ENCODE measurements at places on chromosomes 6 and 20. TPM values are rescaled to one million over a fixed set of nuclear protein-coding genes. Genes with fewer than 3 reads are reported as not detected.
A peak's percentile ranks its signal among the peaks of the same experiment; 100 is the strongest.

Gene HCK
- not detected for total RNA-seq

Gene PDE10A
- total RNA-seq: not detected

Gene CCDC170
- not detected for total RNA-seq

Gene KCNK5
- 10.9 TPM for total RNA-seq

Gene BFSP1
- 0.14 TPM for total RNA-seq

DNA sequence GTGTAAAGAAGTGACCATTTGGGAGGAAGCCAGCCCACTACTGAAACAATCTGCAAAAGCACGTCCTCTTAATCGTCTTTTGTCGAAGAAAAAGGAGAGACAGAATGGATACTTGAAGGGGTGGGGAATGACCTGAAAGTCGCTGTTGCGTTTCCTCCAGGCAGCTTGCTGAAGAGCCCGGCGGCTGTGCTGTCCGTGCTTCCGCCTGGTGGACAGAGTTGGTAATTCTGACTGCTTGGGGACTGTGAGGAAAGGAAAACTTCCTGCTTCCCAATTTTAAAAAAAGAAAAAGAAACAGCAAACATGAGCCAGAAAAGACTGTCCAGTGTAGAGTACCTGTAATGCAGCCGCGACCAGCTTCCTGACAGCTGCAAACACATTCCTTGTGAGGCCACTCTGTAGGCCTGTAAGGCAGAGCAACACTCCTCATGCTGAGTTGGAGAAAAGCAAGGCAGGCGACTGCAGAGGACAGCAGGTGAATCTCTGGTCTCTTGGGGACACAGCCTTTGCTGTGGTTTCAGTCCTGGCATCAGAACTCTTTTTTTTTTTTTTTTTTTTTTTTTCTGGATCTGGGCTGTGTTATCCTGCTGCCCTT is 251.1 kb upstream of the TBX18 start:
- no peak overlapping the region for H3K27ac ChIP-seq
- DNase-seq: no peak
- H3K36me3 ChIP-seq: no peaks in the 10 kb centered on the region
- H3K4me3 ChIP-seq: no peak overlapping the region
- no peaks in the 10 kb centered on the region for H3K4me1 ChIP-seq

DNA sequence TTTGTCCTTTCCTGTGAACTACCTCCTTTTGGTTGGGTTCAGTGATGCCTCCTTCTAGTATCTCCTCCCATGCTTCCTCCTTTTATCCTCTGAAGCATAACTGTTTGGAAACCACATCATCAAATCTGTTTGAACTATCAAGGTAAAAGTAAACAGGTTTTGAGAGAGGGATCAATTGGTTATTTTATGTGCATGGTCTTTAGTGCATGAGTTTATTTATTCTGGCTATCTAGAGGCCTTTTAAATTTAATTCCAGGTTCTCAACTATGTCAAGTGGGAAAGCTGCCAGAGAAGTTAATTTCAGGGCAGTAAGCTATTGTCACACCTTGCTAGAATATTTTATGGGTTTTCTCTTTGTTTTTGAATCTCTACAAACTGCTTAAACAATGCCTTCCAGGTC is 54.1 kb downstream of the WASF1 start:
- H3K4me3 ChIP-seq: no peak overlapping the region
- no peak overlapping the region for H3K27ac ChIP-seq
- no peaks in the 10 kb centered on the region for H3K4me1 ChIP-seq
- no peak for DNase-seq
- no peaks in the 10 kb centered on the region for H3K36me3 ChIP-seq

- no peaks in the 10 kb centered on the region for H3K4me1 ChIP-seq
- no peaks in the 10 kb centered on the region for H3K36me3 ChIP-seq
- no peak overlapping the region for H3K27ac ChIP-seq
- no peaks in the 10 kb centered on the region for H3K27me3 ChIP-seq
- no peak for DNase-seq
Measured at GRCh38 chr6:69958978-69959377, 92.6 kb downstream of the COL19A1 start.

DNA sequence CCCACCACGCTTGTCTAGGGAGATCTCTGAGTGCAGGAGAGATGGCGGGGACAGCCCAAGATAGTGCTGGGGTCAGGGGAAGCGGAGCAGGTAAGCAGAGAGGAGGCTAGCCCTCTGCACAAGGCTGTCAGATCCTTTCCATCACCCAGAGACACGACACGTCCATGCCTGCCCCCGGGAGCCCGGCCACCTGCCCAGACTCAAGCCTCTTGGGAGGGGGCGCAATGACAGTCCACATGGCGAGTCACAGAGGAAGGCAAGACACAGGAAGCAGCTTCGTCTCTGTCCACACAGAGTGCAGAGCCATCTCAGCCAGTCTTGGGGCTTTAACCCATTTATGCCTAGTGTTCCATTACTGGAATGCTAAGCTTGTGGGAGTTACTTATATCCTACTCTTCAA is 78.4 kb downstream of the PREX1 start:
- peak; percentile 62 for DNase-seq
- no peaks in the 10 kb centered on the region for H3K27me3 ChIP-seq
- peak overlapping the region; percentile 66 for H3K4me3 ChIP-seq
- H3K4me1 ChIP-seq: peaks cover 66% of the 10 kb centered on the region

GRCh38 chr20:48426630-48427029 is 401.2 kb downstream of the PREX1 start:
- no peak overlapping the region for H3K4me3 ChIP-seq
- peaks cover 10% of the 10 kb centered on the region for H3K4me1 ChIP-seq
- H3K27me3 ChIP-seq: peaks cover 17% of the 10 kb centered on the region
- no peaks in the 10 kb centered on the region for H3K36me3 ChIP-seq

DNA sequence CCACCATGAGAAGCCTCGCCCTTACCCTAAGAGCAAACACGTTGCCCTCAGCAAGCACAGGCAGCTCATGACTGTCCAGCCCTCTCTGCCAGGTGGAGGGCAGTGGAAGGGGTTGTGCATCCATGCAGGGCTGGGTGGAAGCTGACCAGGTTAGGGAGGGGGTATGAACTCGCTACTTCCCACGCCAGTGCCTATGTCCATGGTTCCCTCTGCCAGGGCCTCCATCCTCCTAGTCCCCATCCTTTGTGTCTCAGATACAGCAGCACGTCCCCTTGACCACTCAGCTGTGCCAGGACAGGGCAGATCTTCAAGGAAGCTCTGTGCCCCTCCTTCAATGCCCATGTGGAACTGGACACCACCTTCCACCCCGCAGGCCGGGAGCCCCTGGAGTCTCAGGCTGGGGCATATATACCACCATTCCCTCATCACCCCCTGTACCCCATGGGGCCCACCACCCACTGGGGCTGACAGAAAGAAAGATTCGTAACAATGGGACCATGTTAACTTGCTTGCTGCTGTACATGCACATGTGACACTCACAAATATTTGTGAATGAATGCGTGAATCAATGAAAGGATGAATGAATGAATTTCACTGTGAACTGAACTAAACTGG is 90.7 kb downstream of the ANKRD60 start:
- no peaks in the 10 kb centered on the region for H3K36me3 ChIP-seq
- no peak overlapping the region for H3K4me3 ChIP-seq
- peaks cover 26% of the 10 kb centered on the region for H3K27me3 ChIP-seq
- DNase-seq: no peak

DNA sequence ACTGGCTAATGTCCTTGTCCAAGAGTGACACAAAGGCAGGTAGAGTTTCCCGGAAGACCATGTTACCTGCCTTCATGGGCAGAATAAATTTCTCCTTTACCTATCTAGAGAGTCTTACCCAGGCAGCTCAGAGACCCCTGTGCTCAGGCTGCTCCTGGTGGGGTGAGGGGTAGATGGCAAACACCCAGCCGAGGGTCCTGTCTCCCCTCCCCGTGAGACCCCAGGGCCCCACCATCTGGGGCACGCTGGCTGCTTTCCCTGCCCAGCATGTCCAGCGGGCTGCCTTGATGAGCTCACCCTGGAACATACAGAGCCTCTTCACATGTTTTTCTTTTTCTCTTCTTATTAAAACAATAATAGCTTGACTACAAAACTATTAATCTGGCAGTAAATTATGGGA is 116.5 kb downstream of the EDN3 start:
- H3K4me3 ChIP-seq: no peak overlapping the region
- no peaks in the 10 kb centered on the region for H3K36me3 ChIP-seq
- H3K27ac ChIP-seq: no peak overlapping the region
- DNase-seq: no peak
- no peaks in the 10 kb centered on the region for H3K4me1 ChIP-seq

GRCh38 chr6:151652325-151652724 is 155.2 kb upstream of the ESR1 start:
- no peaks in the 10 kb centered on the region for H3K4me1 ChIP-seq
- no peak overlapping the region for H3K27ac ChIP-seq
- DNase-seq: no peak
- peaks cover 25% of the 10 kb centered on the region for H3K27me3 ChIP-seq

GRCh38 chr20:43383026-43383795 is 74.5 kb upstream of the SRSF6 start:
- no peaks in the 10 kb centered on the region for H3K36me3 ChIP-seq
- DNase-seq: no peak
- H3K4me1 ChIP-seq: no peaks in the 10 kb centered on the region
- H3K4me3 ChIP-seq: no peak overlapping the region
- H3K27me3 ChIP-seq: peaks cover 29% of the 10 kb centered on the region

- H3K27me3 ChIP-seq: no peaks in the 10 kb centered on the region
- peak; percentile 16 for DNase-seq
- no peaks in the 10 kb centered on the region for H3K36me3 ChIP-seq
- peaks cover 3% of the 10 kb centered on the region for H3K4me1 ChIP-seq
- no peak overlapping the region for H3K27ac ChIP-seq
Measured at GRCh38 chr6:35052694-35053565, 88.2 kb downstream of the TCP11 start.

DNA sequence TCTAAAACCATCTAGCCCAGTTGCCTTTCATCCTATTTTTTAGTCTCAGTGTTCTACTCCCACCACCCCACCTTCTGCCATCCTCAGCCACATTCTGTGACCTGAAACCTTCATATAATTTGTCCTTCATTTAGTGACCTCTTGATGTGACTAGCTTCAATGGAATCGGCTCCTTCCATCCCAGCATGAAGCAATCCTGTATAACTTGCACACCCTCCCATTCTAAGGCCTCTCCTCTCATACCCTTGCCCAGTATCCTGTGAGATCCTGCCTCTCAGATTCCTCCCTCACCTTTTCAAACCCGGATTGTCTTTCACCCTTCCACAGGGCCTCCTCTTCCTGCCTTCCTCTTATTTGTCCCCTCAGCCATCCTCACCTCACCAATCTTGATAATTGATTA is 3.1 kb downstream of the ZNF76 start:
- H3K36me3 ChIP-seq: peaks cover 5% of the 10 kb centered on the region
- H3K27ac ChIP-seq: peak overlapping the region; percentile 93
- H3K4me3 ChIP-seq: no peak overlapping the region
- DNase-seq: no peak
- H3K4me1 ChIP-seq: peaks cover 52% of the 10 kb centered on the region
- no peaks in the 10 kb centered on the region for H3K27me3 ChIP-seq

DNA sequence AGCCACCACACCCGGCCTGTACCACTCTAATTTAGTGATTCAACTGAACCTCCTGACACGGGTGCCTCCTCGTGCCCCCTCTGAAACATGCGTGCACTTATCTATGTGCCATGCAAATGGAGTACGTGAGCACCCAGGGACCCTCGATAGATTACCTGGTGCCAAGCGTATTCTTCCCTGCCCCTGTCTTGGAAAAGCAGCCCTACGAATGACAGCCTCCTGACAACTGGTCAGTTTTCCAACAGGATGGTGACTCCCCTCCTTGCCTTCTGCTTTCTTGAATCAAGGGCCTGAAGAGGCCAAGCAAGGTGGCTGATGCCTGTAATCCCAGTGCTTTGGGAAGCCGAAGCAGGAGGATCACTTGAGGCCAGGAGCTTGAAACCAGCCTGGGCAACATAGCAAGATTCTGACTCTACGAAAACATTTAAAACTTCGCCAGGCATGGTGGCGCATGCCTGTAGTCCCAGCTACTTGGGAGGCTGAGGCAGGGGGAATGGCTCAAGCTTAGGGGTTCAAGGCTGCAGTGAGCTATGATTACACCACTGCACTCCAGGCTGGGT is 25.4 kb upstream of the SYNJ2 start:
- peaks cover 8% of the 10 kb centered on the region for H3K27me3 ChIP-seq
- no peak for DNase-seq
- no peaks in the 10 kb centered on the region for H3K4me1 ChIP-seq
